ENCODE measurements at places on chromosomes 4 and X.

- no peak for DNase-seq
Measured at GRCh38 chr4:81498551-81499099, 26.9 kb upstream of the RASGEF1B start.

GRCh38 chrX:8067754-8068462 is 103.2 kb downstream of the VCX2 start:
- no peak for DNase-seq

DNA sequence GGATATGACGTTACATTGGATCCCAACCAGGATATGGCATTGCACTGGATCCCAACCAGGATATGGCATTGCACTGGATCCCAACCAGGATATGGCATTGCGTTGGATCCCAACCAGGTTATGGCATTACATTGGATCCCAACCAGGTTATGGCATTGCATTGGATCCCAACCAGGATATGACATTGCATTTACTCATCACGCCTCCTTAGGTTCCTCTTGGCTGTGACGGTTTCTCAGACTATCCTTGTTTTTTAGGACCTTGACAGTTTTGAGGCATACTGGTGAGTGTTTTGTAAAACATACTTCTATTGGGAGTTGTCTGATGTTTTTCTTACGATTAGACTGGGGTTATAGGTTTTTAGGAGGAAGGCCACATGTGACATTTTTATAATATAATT is 5.4 kb upstream of the ACSL1 start:
- DNase-seq: no peak

DNA sequence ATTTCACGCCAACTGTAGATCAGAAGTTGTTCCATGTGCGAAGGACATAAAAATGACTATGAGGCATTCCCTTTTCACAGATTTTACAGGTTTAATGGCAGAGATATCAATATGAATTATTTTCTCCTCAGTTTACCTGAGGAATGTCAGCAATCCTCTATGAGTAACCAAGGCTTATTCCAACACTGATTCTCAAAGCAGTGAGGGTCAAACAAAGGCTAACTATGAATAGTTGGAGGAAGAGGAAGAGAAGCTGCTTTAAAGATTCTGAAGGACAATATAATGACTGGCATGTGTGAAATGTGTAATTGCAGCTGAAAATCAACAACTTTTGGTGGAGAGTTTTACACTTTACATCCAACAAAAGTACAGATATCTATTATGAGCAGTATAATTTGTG is 29.1 kb downstream of the NAF1 start:
- no peak for DNase-seq
